ENCODE measurements at places on chromosomes 3 and 15.

- no peaks in the 10 kb centered on the region for H3K27me3 ChIP-seq
- no peak overlapping the region for H3K4me3 ChIP-seq
- H3K36me3 ChIP-seq, result peaks cover 16% of the 10 kb centered on the region
- no peaks in the 10 kb centered on the region for H3K4me1 ChIP-seq
- no peak for DNase-seq
- no peak overlapping the region for H3K27ac ChIP-seq
Measured at GRCh38 chr15:60373327-60373726, 24.5 kb downstream of the ANXA2 start.

- H3K27ac ChIP-seq, result no peak overlapping the region
- DNase-seq, result no peak
- H3K27me3 ChIP-seq, result no peaks in the 10 kb centered on the region
- H3K36me3 ChIP-seq, result no peaks in the 10 kb centered on the region
- no peaks in the 10 kb centered on the region for H3K4me1 ChIP-seq
Measured at GRCh38 chr3:186870421-186871201, 28.1 kb downstream of the ADIPOQ start.

DNA sequence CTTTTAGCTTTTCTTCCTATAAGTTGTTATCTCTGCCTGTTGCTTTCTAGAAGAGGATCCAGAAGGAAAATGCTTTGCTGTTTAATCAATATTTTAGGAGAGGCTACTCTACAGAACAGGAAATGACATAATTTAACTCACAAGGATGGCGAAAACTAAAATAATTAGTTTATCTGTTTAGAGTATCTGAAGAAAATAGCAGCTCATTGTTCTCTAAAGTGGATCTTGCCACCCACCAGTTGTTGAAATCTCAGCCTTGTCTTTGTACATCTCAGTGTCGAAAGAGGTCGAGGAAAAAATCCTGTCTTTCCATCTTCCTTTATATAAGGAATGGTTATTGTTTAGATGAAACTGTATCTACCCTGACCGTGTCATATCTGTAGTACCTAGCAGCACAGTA, 126.6 kb downstream of the ZNF609 start:
- H3K4me1 ChIP-seq, result peaks cover 4% of the 10 kb centered on the region
- DNase-seq, result no peak
- no peak overlapping the region for H3K27ac ChIP-seq
- no peaks in the 10 kb centered on the region for H3K36me3 ChIP-seq

- peaks cover 4% of the 10 kb centered on the region for H3K27me3 ChIP-seq
- no peak for DNase-seq
- peaks cover 27% of the 10 kb centered on the region for H3K4me1 ChIP-seq
- H3K27ac ChIP-seq, result no peak overlapping the region
- no peak overlapping the region for H3K4me3 ChIP-seq
Measured at GRCh38 chr15:89781055-89781454, 4.9 kb downstream of the MESP2 start.

- DNase-seq, result peak; percentile 80
- H3K27ac ChIP-seq, result no peak overlapping the region
- H3K4me1 ChIP-seq, result no peaks in the 10 kb centered on the region
- H3K27me3 ChIP-seq, result no peaks in the 10 kb centered on the region
- H3K36me3 ChIP-seq, result no peaks in the 10 kb centered on the region
Measured at GRCh38 chr3:124928333-124929202, 6.0 kb downstream of the MUC13 start.

DNA sequence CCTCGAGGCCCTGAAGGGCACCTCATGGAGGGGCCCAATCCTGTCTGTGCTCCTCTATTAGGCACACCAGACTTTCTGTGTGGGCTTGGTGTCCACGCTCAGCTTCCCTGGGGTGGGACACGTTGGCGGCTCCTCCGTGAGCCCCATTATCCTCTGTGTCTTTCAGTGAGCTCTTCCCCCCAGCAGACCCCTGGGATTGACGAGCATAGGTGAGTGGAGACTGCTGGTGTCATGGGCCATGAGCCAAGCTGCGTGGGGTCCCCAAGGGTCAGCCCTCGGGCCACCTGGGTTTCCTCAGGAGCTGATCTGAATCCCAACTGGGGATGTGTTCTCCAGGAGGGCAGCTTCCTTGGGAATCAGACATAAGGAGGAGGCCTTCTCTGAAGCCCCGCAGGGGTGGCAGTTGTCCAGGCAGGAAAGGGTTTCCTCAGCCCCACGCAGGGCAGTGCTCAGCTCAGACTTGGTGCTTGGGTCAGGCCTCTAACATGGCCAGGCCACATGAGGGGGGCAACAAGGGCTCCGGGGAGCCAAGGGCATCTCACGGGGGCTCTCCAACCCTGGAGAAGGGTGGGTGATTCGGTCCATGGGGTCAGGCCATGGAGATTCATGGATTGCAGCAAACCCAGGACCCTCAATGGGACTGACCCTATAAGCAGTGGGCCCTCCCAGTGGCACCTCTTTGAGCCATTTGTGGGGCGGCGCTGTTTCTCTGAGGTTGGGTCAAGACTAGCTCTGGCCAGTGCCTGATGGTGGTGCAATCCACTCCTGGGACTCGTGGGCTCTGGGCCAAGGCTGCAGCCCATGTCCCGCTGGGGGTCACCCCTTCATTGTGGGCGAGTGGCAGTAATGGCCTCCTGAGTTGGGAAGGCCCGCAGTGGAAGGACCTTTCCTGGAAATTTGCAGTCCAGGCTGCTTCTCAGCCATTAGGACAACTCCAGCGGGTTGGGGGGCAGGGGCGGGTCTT, 222.5 kb downstream of the SNRPN start:
- H3K36me3 ChIP-seq, result no peaks in the 10 kb centered on the region
- no peaks in the 10 kb centered on the region for H3K27me3 ChIP-seq
- DNase-seq, result no peak
- H3K4me1 ChIP-seq, result no peaks in the 10 kb centered on the region
- H3K4me3 ChIP-seq, result no peak overlapping the region
- H3K27ac ChIP-seq, result no peak overlapping the region

DNA sequence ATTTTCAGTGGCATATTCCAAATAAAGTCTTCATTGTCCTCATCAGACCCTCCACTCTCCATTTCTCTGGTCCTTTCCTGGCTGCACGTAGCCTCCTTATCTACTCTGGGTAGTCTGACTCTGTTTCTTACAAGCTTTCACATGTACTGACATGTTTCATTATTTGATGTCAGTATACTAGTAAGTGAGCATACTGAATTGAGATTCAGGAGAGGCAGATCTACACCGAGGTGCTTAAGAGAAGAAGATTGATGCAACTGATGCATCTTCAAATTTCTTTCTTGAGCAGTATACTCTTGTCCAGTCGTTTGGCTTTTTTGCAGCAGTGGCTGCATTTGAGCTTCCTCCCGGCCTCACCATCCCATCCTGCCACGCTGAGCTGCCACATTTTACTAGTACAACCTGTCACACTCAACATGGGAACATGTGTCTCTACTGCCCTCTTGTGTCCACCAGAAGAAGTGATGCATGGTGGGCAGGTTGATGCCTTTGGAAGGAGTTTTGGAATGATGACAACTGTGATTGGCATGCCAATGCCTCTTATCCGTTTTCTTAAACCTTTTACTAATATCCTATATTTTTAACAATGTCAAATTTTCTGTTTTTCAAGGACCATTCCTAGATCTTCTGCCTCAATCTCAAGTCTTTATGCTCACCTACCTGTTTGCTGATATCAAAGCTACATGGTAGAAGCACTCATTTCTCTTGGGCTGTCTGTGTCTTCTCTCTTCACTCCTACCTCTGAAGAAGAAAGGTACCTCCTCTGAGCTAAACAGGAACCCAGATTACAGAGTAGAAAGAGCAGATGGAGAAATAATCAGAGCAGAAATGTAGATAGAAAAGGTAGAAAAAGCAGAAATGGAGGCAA, 38.7 kb downstream of the GUCA1C start:
- no peak overlapping the region for H3K4me3 ChIP-seq
- peaks cover 3% of the 10 kb centered on the region for H3K4me1 ChIP-seq
- H3K27ac ChIP-seq, result no peak overlapping the region
- DNase-seq, result peak; percentile 21
- H3K36me3 ChIP-seq, result no peaks in the 10 kb centered on the region
- no peaks in the 10 kb centered on the region for H3K27me3 ChIP-seq

DNA sequence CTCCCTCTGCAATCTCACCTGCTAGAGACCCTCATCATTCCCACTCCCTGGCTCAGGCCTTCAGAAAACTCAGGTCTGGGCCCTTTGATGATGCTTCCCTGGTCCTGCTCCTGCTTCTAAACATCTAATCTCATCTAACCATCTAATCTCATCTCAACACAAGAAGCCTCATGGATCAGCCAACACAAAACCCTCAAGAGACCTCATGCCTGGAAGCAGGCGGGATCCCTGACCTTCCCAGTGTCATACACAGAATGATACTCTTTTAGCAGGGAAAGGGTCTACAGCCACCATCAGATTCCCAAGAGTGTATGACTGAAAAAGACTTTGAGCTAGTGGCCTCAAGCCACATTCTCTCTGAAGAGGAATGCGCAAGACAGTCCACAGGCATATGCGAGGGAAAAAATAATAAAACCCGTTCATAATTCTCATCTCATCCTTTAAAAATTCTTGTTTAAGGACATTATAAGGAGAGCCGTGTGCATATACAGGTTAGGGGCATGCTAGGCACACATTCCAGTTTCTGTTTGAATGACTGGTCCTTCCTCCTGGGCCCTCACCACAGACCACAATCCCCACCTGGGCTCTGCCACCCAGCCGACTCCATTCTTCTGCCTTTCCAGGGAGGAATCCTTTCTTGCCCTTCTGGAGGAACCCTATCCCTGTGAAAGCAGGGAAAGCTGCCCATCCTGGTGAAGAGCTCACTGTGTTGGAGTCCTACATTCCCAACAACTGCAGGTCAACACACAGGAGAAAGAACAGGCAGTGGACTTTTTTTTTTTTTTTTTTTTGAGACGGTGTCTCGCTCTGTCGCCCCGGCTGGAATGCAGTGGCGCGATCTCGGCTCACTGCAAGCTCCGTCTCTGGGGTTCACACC, 2.2 kb downstream of the ZXDC start:
- H3K27ac ChIP-seq, result no peak overlapping the region
- H3K27me3 ChIP-seq, result no peaks in the 10 kb centered on the region
- peaks cover 34% of the 10 kb centered on the region for H3K36me3 ChIP-seq
- H3K4me1 ChIP-seq, result peaks cover 42% of the 10 kb centered on the region

GRCh38 chr3:16329826-16330129, 64.8 kb downstream of the OXNAD1 start:
- no peaks in the 10 kb centered on the region for H3K4me1 ChIP-seq
- H3K36me3 ChIP-seq, result peaks cover 52% of the 10 kb centered on the region
- H3K27me3 ChIP-seq, result no peaks in the 10 kb centered on the region
- no peak overlapping the region for H3K27ac ChIP-seq
- no peak for DNase-seq

DNA sequence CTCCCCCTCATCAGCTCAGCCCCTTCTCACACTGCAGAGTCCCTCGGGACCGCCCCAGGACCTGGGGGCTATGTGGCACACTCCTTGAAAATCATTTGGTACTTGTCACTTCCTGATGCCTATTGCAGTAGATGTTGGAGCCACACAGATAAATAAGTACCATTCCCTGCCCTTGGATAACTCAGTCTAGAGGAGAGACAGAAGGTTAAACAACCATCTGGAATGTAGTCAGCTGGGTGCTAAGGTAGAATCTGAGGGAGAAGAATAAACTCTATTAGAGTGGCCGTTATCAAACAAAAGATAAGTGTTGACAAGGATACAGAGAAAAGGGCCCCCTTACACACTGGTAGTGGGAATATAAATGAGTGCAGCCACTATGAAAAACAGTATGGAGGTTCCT, 112.3 kb upstream of the NR2E3 start:
- no peaks in the 10 kb centered on the region for H3K4me1 ChIP-seq
- DNase-seq, result no peak
- no peak overlapping the region for H3K27ac ChIP-seq
- H3K4me3 ChIP-seq, result no peak overlapping the region
- no peaks in the 10 kb centered on the region for H3K27me3 ChIP-seq
- H3K36me3 ChIP-seq, result no peaks in the 10 kb centered on the region

DNA sequence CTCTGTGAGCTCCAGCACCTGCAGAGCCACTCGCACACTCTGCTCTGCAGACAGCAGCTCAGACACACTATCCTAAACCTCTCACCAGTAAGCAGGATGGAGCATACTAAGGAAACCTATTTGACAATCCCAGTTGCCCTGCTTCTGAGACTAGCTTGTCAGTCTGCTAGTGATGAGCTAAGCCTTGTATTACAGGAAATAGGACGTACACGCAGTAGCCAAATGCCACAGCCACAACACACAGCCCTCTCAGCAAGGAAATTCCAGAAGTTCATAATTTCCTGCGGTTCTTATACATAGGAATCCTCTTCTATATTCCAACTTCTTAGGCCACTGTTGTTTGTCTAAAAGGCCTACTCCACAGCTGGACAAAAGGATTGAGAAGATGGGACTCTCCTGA, 74.5 kb downstream of the MYLK start:
- no peak overlapping the region for H3K27ac ChIP-seq
- no peak for DNase-seq
- H3K27me3 ChIP-seq, result no peaks in the 10 kb centered on the region
- H3K4me3 ChIP-seq, result no peak overlapping the region
- no peaks in the 10 kb centered on the region for H3K36me3 ChIP-seq
- H3K4me1 ChIP-seq, result no peaks in the 10 kb centered on the region

DNA sequence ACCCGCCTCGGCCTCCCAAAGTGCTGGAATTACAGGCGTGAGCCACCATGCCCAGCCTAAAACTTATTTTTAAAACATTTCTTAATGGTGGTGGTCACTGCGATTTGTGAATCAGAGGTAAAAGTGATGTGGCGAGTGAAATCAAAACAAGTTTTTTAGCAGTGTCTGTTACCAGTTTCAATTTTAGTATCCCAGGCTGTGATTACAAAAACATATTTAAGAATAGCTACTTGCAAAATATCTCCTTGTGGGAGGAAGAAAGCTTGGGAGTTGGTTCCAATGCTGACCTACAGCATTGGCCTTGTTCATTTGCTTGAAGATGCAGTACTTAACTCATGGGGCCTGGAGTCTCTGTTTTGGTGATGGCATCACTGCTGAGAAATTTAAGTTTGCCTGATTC, 4.5 kb downstream of the RAB7A start:
- DNase-seq, result no peak
- H3K27ac ChIP-seq, result no peak overlapping the region

- H3K27me3 ChIP-seq, result no peaks in the 10 kb centered on the region
- no peak for DNase-seq
- peaks cover 38% of the 10 kb centered on the region for H3K36me3 ChIP-seq
- H3K4me3 ChIP-seq, result peak within 1 kb of the TSS; percentile 86
- H3K27ac ChIP-seq, result peak within 1 kb of the TSS; percentile 96
Measured at GRCh38 chr3:4979428-4980228, at the start of gene BHLHE40. TSS of gene BHLHE40 (plus strand) at chr3:4979437. CDS start at chr3:4979719, 282 bp downstream.

DNA sequence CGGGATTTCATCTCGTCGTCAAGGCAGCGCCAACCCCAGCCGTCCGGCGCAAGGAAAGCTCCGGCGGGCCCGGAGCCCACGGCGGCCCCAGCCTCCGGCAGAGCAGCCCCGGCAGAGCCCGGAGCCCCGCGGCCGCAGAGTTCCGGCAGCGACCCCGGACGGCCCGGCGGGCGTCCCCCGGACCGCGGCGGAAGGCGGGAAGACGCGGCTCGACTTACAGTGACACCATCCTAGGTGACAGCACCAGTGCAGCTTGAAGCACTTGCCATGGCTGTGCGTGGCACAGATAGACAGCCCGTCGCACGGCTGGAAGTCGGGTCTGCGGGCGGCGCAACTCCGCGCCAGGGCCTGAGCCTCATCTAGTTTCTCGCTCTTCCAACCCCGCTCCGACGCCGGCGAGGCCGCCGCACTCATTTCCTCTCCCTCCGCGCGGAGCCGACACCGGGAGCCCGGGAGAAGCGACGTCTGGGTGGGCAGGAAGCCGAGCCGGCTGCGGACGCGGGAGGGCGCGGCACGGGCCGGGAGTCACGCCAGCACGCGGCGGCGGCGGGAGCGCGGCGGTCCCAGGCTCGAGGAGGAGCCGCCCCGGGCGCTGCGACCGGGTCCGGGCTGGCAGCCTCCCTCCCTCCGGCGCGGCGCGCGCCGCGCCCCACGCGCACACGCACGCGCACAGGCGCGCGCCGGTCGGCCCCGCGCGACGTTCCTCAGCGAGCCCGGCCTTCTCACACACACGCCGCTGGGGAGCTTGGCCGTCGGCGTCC, at the start of gene C3orf70:
TSS of gene C3orf70 (minus strand) at position 651 of the 761 bp plus-strand sequence. CDS start at position 414, 237 bp downstream.
- no peaks in the 10 kb centered on the region for H3K36me3 ChIP-seq
- H3K27me3 ChIP-seq, result peaks cover 12% of the 10 kb centered on the region
- peak; percentile 16 for DNase-seq
- H3K4me3 ChIP-seq, result peak within 1 kb of the TSS; percentile 25
